ENCODE measurements at places on chromosomes 11 and 22.

GRCh38 chr22:35995772-35996171 lies 32.9 kb downstream of the RBFOX2 start:
- no peak for DNase-seq

DNA sequence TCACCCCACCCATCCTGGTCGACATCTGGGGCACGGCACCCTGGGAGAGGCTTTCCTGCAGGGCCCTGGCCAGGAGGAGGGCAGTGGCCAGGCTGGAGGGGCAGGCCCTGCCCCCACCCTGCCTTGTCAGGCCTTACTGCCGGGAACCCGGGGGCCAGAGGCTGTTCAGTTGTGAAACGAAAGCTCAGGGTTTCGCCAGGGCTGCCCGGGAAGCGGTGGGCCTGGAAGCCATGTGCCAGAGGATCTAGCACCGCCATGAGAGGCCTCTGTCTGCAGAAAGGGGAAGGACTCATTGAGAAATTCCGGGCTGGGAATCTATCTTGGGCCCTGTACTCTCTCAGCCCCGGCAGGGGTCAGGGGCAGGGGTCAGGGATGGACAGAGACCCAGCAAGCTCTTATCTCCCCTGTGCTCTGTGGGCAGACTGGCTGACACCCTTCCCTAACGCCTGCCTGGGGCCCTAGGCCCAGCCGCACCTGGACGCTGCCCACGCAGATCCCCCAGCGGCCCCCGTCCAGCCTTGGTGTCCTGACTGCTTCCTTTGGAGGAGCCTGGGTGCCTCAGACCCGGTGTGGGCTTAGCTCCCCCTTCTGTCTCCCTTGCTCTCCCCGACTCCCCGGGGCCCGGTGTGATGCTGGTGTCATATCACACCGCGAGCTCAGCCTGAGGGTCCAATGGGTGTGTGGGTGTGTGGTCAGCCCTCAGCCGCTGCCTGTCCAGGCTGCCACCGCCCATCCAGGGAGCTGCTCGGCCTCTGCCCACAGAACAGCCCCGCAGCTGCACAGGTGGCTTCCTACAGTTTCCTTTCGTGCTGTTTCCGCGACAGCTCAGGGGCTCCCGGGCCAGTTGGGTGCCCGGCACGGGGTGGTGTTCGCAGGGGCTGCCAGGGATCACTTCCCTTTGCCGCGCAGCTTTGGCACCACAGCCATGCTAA lies 6.5 kb downstream of the PIM3 start:
- no peak for DNase-seq

- no peak for DNase-seq
Measured at GRCh38 chr11:65338676-65339075, 5.0 kb downstream of the DPF2 start.

- DNase-seq: no peak
Measured at GRCh38 chr11:74449369-74449931, 17.9 kb downstream of the KCNE3 start.

- DNase-seq: no peak
Measured at GRCh38 chr11:66981976-66982578, 7.0 kb downstream of the C11orf86 start.

GRCh38 chr22:19882446-19883381 lies 28.0 kb upstream of the GNB1L start:
- DNase-seq: peak; percentile 43

- DNase-seq: no peak
Measured at GRCh38 chr22:46635756-46636155, 15.6 kb downstream of the GRAMD4 start.

DNA sequence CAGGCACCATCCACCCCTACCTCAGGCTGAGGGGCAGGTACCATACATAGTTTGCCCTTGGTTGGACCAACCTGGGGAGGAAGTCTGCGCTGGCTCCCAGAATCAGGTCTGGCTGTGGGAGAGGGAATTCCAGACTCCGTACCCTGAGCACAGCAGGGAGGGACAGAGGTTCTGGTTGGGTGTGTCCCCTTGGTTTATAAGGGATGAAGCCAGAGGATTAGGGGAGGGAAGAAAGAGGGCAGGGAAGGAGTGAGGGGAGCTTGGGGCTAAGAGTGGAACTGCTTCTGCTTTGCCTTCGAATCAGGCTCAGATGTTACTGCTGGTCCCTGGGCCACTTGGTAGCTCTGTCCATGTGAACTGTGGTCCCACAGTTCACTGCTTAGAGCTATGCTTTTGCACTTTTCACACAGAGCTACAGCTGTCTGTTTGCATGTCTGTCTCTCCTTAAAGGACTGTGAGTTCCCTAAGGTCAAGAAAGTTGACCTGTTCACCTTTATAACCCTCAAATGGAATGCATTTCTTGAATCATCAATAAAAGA lies 9.2 kb downstream of the MMP20 start:
- no peak for DNase-seq

DNA sequence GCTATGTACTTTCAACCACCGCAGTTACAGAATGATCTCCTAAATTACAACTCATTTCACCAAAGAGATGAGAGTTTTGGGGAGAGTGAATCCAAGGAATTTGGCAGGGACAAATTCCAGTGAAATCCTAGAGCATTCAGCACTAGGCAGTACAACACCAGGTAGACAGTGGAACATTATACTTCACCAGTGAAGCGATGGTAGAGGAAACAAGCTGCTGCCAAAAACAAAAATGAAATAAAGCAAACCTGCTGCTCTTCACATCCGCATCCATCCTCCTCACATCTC lies 16.9 kb downstream of the SMCO4 start:
- DNase-seq: no peak

DNA sequence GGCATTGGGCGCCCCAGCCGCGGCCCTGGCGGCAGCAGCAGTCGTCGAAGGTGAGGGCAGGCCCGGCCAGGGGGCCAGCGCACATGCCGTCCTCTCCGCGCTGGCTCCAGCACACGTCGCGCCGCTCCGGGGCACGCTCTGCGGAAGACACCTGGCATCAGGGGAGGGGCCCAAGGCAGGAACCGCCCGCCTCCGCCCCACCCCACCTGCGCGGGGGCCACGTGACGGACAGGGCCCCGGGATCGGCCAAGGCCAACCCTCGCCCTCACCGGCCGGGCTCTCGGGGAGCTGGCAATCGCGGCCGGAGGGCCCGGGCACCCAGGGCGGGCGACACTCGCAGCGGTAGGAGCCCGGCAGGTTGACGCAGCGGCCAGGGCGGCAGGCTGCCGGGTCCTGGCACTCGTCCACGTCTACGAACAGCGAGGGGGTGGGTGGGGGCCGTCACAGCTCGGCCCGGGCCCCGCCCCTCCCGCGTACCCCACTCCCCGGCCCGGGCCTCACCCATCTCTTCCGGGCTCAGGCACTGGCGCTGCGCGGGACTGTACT lies 14.9 kb downstream of the SCYL1 start:
- no peak for DNase-seq

DNA sequence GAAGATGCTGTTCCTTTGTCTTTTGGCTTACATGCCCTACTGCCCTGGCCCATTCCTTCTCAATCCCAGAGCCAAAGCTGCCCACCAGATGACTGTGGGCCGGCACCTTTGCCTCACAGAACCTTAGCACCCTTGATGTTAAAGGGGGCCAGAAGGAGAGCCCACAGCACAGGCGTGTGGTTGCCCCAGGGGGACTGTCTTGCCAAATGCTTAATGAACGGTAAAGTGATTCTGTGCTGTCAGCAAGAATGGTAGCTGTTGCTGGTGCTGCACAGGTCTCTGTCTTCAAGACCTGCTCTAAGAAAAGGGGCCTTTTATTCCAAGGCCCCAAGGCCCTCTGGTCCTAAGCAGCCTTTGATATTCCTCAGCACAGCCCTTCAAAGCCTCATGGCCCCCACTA lies 113.3 kb downstream of the MORC2 start:
- no peak for DNase-seq

GRCh38 chr11:113161711-113162591 lies 152.4 kb upstream of the TTC12 start:
- DNase-seq: no peak

- DNase-seq: no peak
Measured at GRCh38 chr11:17197431-17197898, 10.3 kb downstream of the PIK3C2A start.

DNA sequence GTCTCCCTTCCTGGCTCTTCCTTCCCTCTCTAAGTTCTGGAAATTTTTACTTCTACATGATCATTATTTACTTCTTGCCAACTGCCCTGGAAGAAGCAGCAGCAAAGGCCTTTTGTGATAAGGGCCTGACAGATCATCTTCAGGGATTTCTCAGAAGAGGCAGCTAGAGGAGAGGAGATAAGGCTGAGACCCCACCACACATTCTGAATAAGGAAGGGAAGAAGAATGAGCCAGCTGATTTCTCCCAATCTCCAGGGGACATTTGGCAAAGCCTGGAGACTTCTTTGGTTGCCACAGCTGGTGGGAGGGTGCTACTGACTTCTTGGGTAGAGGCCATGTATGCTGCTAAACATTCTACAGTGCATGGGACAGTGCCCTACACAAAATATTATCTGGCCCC lies 122.4 kb upstream of the OR9Q1 start:
- no peak for DNase-seq

DNA sequence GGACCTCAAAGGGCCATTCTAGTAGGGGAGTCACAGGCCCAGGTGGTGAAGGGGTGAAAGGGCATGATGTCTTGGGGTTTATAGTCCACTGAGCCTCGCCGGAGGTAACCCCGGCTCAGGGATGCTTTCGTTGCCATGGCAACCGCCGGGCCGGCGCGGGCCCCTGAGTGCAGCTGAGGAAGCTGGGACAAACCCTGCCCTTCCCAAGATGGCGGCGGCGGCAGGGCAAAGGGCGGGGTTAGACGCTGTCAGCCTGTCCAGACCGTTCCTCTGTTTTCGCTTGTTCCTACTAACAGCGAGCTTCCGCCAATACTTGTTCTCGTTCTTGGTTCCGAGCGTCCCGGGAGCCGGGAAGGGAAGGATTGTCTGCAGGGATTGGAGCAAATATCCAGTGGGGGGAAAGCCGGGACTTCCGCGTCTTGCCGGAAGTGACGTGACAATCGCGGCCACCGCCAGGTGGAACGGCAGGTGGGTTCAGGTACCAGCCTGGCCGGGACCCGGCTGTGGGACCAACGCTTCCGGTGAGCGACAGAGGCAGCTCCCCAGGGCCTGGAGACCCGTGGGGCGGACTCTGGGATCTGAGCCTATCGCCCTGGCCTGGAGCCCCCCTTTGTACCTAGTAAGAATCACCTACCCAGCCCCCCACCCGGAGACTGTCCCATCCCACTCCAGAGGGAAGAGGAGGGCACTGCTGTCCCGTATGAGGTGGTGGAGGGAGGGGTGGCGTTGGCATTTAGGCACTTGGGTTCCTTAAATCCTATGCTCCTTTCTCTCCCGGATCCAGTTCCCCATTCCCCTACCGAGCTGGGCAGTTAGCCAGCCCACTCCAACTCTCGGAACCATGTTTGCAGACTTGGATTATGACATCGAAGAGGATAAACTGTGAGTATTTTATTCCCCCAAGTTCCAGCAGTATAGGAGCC lies at the start of gene PICK1:
TSS of gene PICK1 (plus strand) at position 436 of the 923 bp plus-strand sequence. CDS start at position 842, 406 bp downstream.
- DNase-seq: peak; percentile 96

DNA sequence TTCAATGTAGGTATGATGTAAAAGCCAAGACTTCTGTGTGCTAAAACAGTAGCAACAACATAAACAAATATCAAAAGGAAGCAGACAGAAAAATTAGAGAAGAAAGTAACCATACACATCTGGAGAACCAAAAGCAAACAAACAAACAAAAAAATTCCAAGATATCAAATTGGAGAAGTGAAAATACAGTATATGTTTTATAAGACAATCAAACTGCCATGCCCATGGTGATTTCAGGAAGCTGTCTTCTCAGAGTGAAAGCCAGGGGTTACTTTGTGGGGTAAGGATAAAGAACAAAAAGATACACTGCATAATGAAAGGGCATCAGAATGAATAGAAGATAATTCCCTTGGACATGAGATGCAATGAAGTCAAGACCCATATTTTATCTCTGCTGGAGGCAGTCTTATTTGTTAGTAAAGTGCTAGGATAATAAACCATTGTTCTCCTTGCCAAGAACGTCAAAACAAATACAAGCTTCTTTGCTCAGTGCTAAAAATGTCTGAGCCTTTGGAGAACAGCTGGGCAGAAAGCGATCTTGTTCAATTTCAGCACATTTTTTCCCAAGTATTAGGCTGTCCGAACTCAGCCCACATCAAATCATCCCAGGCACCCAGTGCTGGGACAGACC lies 38.1 kb upstream of the LDLRAD3 start:
- no peak for DNase-seq

GRCh38 chr11:20159466-20160381 lies 551 bp downstream of the DBX1 start:
- DNase-seq: peak; percentile 63

DNA sequence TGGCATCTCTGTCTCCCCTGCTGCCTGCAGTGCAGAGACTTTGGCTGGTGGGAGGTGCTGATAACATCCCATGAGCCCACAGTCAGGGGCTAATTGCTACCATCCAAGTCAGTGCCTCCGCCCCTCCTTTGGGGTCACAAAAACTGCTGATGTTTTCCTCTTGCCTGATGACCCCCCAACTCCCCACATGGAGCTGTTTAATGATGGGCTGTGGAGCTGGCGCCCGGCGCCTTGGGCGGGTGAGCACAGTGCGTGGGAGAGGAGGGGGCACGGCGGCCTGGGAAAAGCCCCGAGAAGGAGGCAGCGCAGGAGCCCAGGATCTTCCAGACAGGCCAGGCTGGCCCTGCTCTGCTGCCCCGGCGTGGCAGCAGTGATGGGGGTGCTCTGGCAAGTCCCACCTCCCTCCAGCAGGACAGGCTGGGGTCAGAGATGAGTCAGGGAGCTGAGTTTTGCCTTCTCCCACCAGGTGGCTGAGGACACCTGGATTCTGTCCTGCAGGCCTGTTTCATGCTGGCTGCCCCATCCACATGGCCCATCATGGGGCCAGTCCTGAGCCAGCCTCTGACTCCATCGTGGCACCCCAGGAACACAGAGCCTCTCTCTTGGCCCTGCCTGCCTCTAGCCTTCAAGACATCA lies 43.8 kb downstream of the NECTIN1 start:
- no peak for DNase-seq

DNA sequence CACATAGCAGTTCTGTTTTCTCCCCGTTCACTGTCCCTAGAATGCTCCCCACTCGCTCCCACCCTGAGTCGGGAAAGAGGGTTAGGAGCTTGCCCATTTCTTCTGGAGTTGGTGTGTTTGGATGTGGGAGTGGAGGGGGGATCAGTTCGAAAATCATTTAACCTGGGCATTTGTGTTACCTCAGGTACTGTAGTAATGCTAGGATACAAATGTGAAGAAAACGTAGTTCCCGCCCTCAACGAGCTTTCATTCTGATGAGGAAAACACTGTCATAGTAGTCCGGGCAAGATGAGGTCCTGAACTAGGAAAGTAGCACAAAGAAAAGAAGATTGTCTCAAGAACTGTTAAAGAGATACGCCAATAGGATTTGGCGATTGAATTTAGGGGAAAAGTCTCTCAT lies 539 bp downstream of the SDHD start:
- no peak for DNase-seq

- DNase-seq: no peak
Measured at GRCh38 chr11:46615756-46616155, 1.3 kb downstream of the HARBI1 start.

GRCh38 chr22:20749453-20749852 lies 24.5 kb upstream of the SERPIND1 start:
- DNase-seq: no peak
